ENCODE measurements at places on chromosomes 3 and 15.

DNA sequence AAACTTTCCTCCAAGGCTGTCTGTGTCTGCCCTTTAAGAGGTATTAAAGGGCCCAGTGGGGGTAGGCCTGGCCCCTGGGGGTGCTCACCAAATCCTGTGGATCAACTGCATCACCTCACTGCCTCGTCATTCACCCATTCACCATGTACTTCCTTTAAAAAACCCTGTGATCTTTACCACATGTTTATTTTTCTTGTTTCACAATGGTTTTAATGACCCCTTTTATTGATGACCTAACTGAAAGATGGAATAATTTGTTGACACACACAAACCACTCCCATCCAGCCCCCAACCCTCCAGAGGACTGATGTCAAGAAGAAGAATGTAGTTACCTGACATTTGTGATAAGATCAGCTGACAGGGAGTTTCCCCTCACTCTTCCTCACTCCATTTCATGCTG, 40.8 kb downstream of the KCNAB1 start:
- DNase-seq = no peak

- no peak for DNase-seq
Measured at GRCh38 chr3:126351771-126352475, 5.3 kb downstream of the KLF15 start.

- no peak for DNase-seq
Measured at GRCh38 chr15:92648190-92648875, 7.2 kb downstream of the FAM174B start.

- peak; percentile 68 for DNase-seq
Measured at GRCh38 chr3:183265157-183265642, 12.1 kb downstream of the B3GNT5 start.

GRCh38 chr3:148319161-148319915, 378.4 kb upstream of the AGTR1 start:
- no peak for DNase-seq

DNA sequence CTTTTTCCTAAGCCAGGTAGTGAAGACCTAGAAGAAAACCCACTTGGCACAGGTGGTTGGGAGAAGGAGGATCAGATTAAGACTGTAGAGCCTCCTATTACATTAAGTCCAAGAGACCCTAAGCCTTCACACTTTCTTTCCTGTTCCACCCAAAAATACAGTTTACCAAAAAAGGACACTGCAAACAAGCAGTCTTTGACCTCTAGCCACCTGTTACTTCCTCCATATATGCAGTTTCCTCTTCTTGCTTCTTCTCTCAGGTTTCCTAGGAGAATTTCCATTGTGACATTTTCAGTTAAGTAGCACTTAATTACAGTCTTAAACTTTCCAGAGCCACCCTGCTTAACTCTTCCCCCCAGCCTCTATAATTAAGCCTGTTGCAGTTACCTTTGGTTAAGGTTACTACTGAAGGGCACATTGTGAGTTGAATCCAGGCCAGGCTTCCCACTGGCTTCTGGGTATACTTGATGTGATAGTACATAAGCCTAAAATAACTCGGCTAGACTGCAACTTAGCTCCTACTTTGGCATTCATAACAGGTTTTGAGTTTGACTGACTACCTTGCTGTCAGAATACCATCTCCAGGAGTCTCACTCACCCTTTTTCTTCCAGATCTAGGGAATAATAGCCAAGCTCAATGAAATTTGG, 114.2 kb upstream of the UMPS start:
- no peak for DNase-seq

DNA sequence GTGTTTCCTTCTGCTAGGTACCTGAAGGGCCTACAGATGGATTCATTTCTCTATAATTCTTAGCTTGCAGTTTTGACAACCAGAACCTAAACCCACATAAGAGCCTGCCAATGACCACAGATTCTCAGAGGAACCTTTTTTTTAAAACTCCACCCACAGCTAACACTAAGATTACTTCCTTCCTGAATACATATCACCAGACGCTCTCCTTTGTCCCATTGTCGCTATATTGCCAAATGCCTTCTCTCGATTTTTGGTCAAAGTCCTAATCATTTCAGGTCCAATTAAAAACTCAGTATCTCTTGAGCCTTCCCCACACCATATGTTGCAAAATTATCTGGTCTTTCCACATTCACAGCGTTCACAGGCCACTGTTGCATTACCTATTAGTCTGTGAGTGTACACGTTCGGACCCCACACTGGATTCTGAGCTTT, 12.4 kb downstream of the ZNF710 start:
- no peak for DNase-seq

DNA sequence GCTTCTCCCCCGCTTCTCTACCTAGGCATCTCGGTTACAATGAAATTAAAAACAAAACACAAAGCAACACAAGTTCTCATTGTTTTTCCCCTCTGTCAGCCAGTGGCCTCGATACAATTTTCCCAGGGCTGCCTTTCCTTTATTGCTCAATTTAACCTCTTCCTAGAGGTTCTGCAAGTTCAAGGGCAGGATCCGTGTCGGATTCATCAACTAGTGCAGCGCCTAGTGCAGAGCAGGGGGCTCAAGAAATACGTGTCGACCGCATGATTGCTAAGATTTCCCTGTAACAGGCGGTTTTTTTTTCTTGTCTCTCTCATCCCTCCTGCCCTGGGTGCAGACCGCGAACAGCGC, 1.4 kb upstream of the BHLHE40 start:
- DNase-seq = no peak

DNA sequence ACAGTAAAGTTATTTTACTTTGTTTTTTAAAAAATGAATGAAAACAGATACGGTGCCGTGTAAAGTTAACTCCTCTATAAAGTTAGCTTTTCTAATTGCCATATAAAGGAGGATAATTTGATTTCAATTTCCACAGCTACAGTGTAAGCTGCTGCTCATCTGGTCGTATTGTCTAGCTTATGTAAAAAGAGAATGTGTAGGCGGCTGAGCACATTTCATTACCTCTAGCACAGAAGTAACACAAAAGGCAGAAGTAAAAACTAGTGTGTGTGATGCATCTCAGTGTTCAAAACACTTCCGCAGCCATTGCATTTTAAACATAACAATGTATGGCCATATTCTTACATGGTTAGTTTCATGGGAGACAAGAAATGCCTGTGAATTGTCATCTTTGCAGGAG, 105.0 kb upstream of the P2RY1 start:
- DNase-seq = no peak

- no peak for DNase-seq
Measured at GRCh38 chr15:60155661-60156060, 151.6 kb downstream of the FOXB1 start.

DNA sequence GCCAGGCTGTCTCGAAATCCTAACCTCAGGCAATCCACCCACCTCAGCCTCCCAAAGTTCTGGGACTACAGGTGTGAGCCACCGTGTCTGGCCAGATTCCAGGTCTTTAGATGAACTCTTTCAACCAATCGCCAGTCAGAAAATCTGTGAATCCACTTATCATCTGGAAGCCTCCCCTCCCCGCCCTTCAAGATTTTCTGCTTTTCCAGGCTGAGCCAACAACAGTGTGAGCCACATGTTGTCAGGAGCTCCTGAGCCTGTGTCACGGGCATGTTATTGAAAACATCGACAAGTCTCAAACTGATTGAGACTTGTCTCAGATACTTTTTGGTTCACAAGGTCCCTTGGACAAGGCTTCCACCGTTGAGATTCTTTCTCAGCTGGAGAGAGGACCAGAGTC, 52.0 kb upstream of the TRPM1 start:
- no peak for DNase-seq

- no peak for DNase-seq
Measured at GRCh38 chr3:28151207-28151550, 90.2 kb upstream of the CMC1 start.

DNA sequence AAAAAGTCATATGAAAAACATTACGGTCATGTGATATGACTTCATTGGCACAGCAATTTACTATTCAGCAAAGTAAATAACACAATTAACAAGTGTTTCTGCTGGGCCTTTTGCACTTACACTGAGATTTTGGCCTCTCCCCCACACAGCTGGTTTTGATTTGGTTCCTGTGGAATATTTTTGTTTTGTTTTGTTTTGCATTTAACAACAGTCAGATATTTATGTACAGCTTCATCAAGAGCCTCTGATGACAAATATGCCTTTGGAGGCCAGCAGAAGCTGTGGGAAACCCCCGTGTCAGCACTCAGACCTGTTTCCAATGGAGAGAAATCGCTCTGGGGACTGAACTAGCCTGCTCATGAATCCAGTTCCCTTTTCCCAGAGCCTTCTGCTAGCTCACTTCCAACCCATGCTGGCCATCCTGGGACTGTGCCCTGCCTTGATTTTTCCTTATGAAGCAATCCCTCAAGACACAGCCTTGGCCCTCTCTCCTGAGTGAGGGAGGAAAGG, 161.9 kb downstream of the ATG7 start:
- DNase-seq = no peak

GRCh38 chr15:61796056-61796455, 264.2 kb downstream of the VPS13C start:
- no peak for DNase-seq

GRCh38 chr15:39799552-39800011, 16.9 kb upstream of the FSIP1 start:
- DNase-seq = no peak

DNA sequence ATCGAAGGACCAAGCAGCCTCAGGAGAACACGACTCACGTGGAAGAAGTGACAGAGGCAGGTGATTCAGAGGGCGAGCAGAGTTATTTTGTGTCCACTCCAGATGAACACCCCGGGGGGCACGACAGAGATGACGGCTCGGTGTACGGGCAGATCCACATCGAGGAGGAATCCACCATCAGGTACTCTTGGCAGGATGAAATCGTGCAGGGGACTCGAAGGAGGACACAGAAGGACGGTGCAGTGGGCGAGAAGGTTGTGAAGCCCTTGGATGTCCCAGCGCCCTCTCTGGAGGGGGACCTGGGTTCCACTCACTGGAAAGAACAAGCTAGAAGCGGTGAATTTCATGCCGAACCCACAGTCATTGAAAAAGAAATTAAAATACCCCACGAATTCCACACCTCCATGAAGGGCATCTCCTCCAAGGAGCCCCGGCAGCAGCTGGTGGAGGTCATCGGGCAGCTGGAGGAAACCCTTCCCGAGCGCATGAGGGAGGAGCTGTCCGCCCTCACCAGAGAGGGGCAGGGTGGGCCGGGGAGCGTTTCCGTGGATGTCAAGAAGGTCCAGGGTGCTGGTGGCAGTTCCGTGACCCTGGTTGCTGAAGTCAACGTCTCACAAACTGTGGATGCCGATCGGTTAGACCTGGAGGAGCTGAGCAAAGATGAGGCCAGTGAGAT, 26.0 kb downstream of the SYNM start:
- no peak for DNase-seq

DNA sequence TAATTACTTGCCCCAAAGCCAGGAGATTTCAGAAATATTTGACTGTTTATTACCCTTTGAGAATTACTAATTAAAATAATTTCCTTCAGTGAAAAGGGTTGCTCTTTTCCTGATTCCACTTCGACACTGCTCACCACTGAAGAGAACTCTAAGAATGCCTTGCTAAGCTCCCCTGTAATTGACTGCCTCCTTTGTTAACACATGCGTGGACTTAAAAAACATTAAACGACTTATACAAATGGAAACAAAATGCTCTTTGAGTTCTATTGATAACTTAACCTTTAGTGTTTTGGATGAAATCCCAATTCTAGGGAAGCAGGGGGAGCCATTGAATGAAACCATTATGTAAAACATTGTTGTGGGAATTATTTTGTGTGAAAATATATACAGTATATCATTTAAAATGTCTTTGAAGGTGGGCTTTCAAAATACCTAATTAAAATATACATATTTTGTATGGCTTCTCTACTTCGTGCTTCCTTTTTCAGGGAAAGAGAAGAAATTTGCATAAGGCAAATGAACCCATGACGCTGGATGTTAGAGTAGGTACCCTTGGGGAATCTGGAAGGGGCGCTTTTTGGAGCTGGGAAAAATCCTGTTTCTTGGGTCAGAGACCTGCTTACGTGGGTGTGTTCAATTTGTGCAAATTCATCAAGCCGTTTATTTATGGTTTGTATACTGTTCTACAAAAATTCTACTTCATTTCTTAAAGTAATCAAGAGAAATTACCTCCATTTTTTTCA, 64.2 kb downstream of the WWTR1 start:
- peak; percentile 42 for DNase-seq

- DNase-seq = no peak
Measured at GRCh38 chr3:178302966-178303930, 233.0 kb upstream of the KCNMB2 start.
